ENCODE measurements at places on chromosomes 12 and 14.

DNA sequence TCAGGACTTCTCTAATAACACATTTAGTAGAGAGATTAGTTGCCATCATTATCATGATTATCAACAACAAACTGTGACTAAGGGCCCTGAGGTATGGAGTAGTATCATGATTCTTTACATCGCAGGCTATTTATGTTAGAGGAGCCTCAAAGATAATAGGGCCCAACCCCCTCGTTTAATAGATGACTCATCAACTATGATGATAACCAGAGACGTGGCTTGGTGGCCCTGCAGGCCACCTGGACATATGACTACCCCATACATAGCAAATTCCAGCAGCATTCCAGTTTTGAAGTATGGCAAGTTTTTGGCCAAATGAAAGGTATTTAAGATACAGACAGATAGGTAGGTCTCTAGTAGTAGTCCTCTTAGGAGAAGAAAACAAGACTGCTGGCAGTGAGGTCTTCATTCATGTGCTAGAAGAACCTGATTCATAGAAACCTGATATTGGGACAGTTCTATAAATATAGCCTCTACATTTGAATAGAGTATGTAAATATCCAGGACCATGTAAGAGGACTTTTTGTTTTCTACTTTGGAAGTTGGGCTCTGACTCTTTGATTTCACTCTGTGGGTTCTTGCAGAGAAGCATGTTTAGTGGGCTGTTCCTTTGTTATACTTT lies 5.6 kb downstream of the RIC8B start:
- DNase-seq: no peak

DNA sequence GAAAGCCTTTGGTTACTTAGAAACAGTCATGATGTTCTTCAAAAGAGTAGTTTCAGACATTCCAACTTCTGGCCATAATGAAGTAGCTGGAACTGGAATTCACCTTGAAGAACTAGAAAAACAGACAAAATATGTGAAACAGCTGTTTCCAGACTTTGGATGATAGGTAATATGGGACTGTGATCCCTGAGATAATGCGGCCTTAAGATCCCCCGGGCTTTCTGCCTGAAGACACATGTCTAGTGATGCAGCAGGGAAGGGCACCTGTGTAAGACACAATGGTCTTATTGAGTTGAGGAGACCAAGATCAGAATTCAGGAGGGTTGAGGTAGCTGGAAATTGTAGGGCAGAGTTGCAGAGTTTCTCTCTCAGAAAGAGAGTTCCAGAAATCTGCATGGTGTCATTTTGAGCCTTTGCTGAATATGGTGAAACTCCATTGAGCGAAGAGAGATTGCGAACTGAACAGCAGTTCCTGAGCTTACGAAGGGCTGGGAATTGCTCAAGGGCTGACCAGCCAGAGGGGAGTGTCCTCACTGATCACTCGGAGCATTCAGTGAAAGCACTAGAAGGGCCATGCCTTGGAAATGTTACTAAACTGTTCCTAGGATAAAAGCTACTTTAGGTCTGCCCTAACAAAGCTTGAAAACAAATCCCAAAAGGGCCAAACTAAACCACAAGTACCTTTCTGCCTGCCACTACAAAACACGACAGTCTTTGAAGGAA lies 41.7 kb upstream of the FRS2 start:
- no peak for DNase-seq

- no peak for DNase-seq
Measured at GRCh38 chr12:52497975-52498374, 4.9 kb upstream of the KRT6A start.

DNA sequence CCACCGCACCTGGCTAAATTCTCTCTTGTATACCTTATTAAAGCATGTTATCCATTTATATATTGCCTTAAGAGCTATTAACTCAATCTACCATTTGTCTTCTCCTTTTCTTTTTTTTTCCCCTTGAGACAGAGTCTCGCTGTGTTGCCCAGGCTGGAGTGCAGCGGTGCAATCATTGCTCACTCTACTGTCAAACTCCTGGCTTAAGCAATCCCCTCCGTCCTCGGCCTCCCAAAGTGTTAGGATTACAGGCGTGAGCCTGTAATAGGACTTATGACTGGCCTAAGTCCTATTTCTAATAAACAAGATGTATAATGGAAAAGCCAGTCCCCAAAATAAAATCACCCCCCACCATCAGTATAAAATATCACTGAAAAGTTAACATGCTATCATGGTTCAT lies 14.4 kb downstream of the SNX6 start:
- no peak for DNase-seq

GRCh38 chr14:42504433-42504832 lies 897.8 kb downstream of the LRFN5 start:
- peak; percentile 69 for DNase-seq

- DNase-seq: no peak
Measured at GRCh38 chr12:7162691-7163114, 26.8 kb upstream of the PEX5 start.

DNA sequence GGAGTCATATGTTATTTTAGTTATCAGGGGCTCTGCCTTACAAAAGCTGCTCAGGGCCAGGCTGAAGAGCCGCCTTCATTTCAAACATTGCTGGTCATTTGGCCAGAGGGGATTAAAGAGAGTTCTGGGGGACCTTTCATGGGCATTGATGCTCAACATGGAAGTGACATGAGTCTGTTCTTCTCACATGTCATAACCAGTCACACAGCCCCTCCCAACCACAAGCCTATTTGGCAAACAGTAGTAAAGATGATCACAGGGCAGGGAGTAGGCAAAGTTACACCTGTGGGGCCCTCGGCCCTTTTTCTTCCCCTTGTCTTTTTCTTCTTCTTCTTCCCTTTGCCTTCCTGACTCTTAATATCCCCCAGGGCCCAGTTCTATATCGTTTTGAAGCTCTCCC lies 33.3 kb downstream of the CFAP54 start:
- no peak for DNase-seq

GRCh38 chr12:57514720-57515407 lies 5.5 kb downstream of the DDIT3 start:
- no peak for DNase-seq

DNA sequence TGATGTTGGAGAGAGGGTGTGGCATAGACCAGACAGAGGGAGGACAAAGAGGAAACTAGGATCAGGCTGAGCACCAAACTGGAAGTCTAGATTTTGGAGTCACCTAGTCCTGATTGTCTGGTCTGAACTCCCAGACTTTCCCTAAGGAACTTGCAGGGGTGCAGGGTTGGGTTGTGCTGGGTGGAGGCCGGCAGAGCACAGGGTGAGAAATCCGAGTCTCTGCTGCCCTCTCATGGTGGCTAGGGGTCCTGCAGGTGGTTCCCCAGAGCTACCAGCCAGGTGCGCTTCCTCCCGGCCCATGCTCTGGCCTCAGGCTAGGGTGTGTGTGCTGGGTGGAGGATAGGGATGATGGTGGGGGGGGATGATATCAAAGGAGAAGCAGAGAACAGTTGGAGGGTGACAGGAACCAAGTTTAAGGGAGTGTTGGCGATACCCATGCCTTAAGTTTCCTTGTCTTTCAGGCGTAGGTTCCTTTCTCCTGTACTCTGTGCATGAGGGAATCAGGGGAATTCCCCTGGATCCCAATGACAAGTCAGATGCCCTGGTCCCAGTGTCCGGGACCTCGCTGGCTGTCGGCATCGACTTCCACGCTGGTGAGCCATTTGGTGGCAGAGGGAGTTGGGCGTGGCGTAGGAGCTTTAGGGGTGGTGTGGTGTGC lies 33.5 kb upstream of the NXPH4 start:
- peak; percentile 65 for DNase-seq

GRCh38 chr14:100688598-100689461 lies 37.9 kb upstream of the DLK1 start:
- peak; percentile 76 for DNase-seq

- DNase-seq: peak; percentile 33
Measured at GRCh38 chr14:97293659-97294058, 496.5 kb downstream of the VRK1 start.

- DNase-seq: peak; percentile 79
Measured at GRCh38 chr12:90042920-90043641, 334.4 kb upstream of the ATP2B1 start.

DNA sequence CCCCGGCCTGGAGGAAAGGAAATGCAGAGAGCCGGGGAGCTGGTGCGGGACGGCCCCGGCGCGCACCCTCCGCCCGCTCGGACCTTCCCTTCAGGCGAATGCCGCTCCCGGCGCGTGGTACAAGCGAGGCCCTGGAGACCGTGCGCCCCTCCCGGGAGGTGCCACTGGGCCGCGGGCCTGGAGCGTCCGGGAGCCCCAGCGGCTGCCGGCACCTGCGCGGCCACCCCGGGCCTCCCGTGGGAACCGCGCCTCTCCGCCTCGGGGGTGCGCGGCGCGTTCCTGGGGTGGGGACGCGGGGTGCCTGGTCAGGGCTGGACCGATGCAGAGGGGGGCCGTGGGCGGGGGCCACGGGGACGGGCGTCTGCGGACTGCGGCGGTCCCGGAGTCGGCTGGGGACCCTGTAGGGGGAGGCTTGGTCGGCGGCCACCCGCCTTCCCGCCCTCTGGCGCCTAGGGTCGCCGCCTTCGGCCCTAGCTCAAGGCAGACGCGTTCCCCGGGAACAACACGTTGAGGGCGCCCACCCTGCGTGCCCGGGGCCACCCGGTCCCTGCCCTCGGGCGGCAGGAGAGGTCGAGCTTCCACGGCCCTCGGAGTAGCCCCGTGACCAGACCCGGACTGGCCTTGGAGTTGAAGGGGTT lies 599 bp downstream of the PAPLN start:
- peak; percentile 14 for DNase-seq

DNA sequence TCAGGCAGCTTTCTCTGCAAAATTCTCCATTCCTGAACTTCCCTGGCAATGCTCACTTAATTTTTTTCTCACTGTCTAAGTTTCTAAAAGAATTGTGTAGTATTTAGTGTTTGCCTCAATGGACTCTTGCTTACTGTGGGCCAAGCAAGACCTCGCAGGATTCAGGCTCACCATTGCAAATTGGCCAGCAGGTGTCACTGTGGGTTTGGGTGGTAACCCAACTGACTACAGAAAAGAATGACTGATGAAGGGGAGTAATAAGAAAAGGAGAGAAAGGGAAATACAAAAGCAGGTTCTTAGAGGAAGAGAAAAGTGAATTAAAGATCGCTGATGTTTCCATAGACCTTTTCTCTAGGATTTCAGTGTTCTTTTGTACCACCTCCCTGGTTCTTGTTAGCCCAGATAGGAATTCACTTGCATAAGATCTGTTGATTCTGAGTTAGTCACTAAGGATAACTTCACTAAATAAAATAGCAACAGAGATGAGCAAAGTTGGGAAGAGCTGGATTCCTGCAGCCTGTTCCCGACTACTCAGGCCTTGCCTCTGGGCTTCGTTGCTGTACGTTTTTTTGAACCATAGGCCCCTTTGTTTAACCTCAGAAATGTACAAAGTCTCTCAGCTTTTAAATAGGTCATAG lies 386.5 kb upstream of the DDHD1 start:
- DNase-seq: peak; percentile 90

DNA sequence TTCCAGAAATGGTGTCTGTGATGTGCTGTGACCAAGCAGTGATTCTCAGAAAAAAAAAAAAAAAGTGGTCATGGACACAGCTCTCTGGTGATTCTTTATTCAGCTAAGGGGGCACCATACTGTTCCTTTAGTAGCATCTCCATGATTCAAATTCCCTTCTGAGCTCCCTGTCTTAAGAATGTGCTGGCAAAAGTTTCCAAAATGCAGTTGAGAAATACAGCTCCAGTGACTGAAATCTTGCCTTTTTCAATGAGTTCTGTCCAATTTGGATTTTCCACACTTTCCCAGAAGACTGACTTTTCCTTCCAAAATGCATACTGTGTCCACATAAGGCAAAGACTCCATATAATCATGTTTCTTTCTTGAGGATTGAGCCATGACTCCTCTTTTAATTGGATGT lies 24.3 kb upstream of the CPM start:
- DNase-seq: no peak

DNA sequence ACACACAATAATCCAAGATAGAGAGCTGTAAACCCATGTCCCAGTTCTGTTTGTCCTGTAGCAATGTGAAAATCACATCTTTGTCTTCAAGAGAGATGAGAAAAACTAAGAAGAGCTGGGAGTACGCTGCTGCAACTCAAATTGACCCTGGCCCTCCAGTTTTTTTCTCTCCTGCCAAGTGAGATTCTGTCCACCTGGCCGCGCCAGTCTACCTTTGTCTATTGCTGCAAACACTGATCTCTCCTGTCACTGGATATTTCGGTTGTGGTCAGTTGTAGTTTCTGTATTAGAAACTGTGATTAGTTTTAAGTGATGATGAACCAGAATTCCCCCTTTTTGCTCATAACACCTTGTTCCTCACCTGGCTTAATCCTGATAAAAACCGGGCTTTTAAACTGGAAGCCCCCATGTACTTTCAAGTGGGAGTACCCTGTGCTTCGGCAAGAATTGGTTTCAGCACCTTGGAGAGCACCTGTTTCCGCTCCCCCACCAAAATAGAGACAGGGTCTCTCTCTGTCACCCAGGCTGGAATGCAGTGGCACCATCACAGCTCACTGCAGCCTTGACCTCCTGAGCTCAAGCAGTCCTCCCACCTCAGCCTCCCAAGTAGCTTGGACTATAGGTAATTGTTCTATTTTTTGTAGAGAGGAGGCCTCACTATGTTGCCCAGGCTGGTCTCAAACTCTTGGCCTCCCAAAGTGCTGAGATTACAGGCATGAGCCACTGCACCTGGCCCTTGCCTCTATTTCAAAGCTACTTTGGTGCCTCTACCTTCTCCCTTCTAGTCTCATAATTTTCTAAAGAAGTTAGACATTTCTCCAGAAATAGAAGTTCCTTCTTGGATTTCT lies 156.8 kb downstream of the PHETA1 start:
- DNase-seq: no peak

- DNase-seq: no peak
Measured at GRCh38 chr14:89029961-89030694, 205.7 kb downstream of the TTC8 start.

- no peak for DNase-seq
Measured at GRCh38 chr14:89184952-89185351, 232.1 kb downstream of the FOXN3 start.

- DNase-seq: no peak
Measured at GRCh38 chr12:53050426-53051057, 677 bp downstream of the TNS2 start.

DNA sequence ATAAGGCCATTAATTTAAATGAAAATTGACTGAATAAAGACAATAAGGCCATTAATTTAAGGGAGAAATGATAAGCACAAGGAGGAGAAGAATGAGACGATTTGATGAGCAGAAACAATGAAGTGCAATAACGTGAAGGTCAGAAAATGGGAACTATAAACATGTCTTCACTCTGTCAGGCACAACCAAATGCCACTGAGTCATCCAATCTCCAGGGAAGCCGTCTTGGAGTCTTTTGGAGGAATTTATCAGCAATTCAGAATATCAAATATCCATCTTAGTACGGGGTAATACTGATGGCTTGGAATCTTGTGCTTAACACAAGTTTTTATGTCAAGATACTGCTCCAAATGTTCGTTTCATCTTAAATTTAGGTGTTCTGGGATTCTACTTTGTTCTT lies 159.9 kb downstream of the CAPZA3 start:
- DNase-seq: peak; percentile 6

GRCh38 chr14:56808383-56809269 lies 1.7 kb downstream of the OTX2 start:
- no peak for DNase-seq
